Activated CD4-positive, alpha-beta T cell treated with anti-CD3 and anti-CD28 coated beads, Interleukin-2, amount 50 U/mL, for 48 hours (primary cell): ENCODE measurements at places on chromosomes 2 and 18.
A peak's percentile ranks its signal among the peaks of the same experiment; 100 is the strongest.

- DNase-seq, result no peak
Observed at GRCh38 chr2:34316788-34317187, 717.7 kb upstream of the FAM98A start.

- DNase-seq, result no peak
Observed at GRCh38 chr2:128287780-128288735, 30.6 kb downstream of the HS6ST1 start.

GRCh38 chr2:224407241-224407701 is 5.4 kb upstream of the FAM124B start:
- no peak for DNase-seq

GRCh38 chr2:9508931-9509330 is 34.6 kb downstream of the IAH1 start:
- no peak for DNase-seq

DNA sequence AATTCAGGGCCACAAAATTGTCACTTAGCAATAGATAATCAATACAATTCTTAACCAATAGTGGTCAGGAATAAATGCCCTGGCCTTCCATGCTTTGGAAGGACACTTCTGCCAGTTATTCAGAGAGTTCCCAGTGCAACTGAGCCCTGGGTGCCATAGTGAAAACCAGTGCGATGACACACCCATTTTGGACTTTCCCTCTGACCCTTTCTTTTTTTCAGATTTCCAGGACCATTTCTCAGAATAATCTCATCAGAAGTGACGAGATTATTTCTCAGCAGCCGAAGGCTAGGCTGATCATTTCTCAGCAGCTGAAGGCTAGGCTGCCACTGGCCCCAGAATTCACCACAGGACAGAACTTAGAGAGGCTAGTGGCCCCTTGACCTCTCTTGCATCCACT is 106.6 kb upstream of the MYCN start:
- no peak for DNase-seq

GRCh38 chr2:888211-888801 is 62.3 kb upstream of the SNTG2 start:
- no peak for DNase-seq

GRCh38 chr2:199668645-199669044 is 182.3 kb downstream of the FTCDNL1 start:
- DNase-seq, result no peak

- DNase-seq, result no peak
Observed at GRCh38 chr2:135055182-135055786, 3.2 kb downstream of the RAB3GAP1 start.

DNA sequence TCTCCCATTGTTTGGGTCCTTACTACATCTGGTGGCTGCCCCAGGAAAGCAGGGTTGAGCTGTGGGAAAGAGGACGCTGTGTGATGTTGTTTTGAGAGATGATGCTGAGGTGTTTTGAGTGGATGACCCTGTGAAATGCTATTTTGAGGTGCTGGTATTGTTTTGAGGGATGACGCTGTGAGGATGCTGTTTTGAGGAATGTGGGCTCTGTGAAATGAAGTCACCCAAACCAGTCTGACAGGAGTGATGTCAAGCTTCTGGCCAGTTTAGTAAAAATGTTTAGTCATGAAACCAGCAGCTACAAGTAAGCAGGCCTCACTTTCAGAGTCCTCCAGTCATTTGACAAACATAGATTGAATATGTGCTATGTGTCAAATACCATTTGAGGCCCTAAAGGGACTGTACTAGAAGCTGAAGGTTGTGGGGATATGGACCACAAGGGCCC is 16.1 kb upstream of the PUM2 start:
- peak; percentile 35 for DNase-seq

DNA sequence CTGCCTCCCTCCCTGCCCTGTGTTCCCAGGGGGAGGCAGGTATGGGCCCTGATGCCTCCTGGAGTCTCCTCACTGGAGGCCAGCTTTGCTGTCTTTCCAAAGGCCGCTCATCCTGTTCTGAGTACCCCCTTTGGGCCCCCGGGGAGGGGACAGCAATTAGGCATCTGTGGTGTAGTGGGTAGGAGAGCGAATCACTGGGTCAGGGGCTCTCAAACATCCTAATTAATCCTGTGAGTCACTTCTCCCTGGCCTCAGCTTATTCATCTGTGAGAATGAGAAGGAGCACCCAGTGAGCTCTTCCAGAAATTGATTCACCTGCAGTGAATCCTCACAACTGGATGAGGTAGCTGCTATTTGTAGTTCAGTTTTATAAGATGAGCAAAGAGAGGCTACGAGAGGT is 16.4 kb downstream of the TET3 start:
- no peak for DNase-seq

DNA sequence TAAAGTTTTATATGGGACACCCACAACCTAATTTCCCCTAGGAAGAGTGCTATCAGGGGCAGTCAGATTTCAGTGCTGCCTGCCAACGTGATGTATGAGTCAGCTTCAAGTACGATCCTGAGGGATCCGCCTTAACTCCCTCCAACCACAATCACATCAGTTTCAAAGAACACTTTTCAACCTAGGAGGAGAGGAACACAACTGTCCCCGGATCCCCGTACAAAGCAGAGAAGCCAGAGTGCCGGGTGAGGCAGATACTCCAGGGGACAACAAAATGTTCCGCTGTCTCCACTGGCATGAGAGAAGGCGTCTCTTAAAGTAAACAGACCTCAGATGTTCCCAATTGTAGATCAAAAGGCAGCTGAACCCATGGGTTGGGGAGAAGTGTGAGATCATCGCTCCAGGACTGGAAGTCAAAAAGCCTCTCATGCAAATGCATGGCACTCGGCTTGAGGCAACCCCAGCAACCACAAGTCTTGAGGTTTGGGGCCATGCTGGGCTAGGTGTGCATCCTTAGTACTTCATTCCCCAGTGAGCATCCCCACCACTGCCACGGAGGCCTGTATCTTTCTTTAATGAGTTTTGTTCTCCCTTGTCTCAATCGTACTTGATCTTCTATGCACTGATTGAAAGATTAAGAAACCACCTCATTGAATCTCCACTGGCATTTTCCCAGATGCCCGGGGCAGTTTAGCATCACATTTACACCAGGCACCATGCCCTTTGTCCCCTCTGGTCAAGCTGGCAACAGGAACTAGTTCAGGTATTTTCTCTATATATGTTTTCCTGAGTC is 91.0 kb upstream of the CCBE1 start:
- no peak for DNase-seq

GRCh38 chr2:17326717-17327116 is 191.5 kb downstream of the RAD51AP2 start:
- no peak for DNase-seq
